ENCODE measurements at places on chromosomes 1 and 21.
A peak's percentile ranks its signal among the peaks of the same experiment; 100 is the strongest.

- H3K27ac ChIP-seq: no peak overlapping the region
- H3K4me3 ChIP-seq: no peak overlapping the region
- no peaks in the 10 kb centered on the region for H3K4me1 ChIP-seq
- H3K36me3 ChIP-seq: no peaks in the 10 kb centered on the region
- no peaks in the 10 kb centered on the region for H3K27me3 ChIP-seq
Measured at GRCh38 chr1:203151362-203152157, 24.0 kb downstream of the ADORA1 start.

- DNase-seq: no peak
- peaks cover 7% of the 10 kb centered on the region for H3K36me3 ChIP-seq
- no peaks in the 10 kb centered on the region for H3K27me3 ChIP-seq
- H3K4me3 ChIP-seq: no peak overlapping the region
Measured at GRCh38 chr21:34284666-34285065, 79.1 kb upstream of the KCNE2 start.

GRCh38 chr1:231487019-231487418, 41.5 kb upstream of the TSNAX start:
- no peaks in the 10 kb centered on the region for H3K36me3 ChIP-seq
- no peak for DNase-seq
- no peaks in the 10 kb centered on the region for H3K4me1 ChIP-seq
- H3K27ac ChIP-seq: no peak overlapping the region
- H3K4me3 ChIP-seq: no peak overlapping the region
- H3K27me3 ChIP-seq: peaks cover 16% of the 10 kb centered on the region

DNA sequence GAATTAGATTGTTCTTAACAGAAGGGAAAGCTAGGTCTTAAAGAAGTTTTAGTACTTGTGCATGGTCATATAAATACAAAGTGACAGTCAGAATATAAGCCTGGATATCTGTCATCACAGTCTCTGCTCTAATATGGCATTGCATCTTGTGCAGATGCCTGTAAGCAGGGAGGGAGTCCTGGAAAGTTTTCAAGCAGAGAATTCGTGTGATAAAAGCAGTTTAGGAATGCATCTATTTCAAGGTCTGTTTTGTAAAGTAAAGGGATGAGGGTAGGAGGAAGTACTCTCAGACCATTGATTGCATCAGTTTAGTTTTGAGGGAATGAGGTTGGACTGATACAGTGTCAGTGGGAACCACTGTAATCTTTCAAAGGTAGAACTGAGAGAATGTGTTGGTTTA, 30.6 kb downstream of the IARS2 start:
- H3K27me3 ChIP-seq: no peaks in the 10 kb centered on the region
- H3K4me1 ChIP-seq: peaks cover 12% of the 10 kb centered on the region
- peaks cover 5% of the 10 kb centered on the region for H3K36me3 ChIP-seq
- peak overlapping the region; percentile 64 for H3K27ac ChIP-seq

GRCh38 chr1:70767377-70767776, 280.2 kb downstream of the PTGER3 start:
- no peak for DNase-seq
- no peaks in the 10 kb centered on the region for H3K4me1 ChIP-seq
- no peak overlapping the region for H3K4me3 ChIP-seq

GRCh38 chr21:46171585-46171984, 12.7 kb downstream of the SPATC1L start:
- peaks cover 25% of the 10 kb centered on the region for H3K27me3 ChIP-seq
- no peaks in the 10 kb centered on the region for H3K4me1 ChIP-seq
- no peak overlapping the region for H3K27ac ChIP-seq
- DNase-seq: no peak
- H3K36me3 ChIP-seq: peaks cover 13% of the 10 kb centered on the region
- H3K4me3 ChIP-seq: no peak overlapping the region

DNA sequence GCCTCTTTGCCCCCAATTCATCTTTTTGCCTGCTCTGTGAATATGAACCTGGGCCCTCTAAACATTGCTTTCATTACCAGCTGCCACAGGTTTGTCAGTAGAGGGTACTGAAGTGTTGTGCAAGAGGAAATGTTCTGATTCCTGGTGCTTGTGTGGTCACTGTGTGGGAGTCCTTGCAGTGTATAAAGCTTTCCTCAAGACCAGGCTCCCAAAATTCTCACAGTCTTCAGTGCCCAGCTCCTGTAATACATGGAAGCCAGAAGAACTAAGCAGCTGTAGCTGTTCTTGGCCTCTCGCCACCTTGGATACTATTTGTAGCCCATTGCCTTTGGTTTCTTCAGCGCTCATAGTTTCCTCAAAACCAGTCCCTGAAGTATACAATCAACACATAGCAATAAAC, 1046.2 kb downstream of the BRINP3 start:
- H3K36me3 ChIP-seq: no peaks in the 10 kb centered on the region
- H3K27me3 ChIP-seq: no peaks in the 10 kb centered on the region
- H3K4me3 ChIP-seq: no peak overlapping the region
- no peaks in the 10 kb centered on the region for H3K4me1 ChIP-seq
- no peak for DNase-seq
- no peak overlapping the region for H3K27ac ChIP-seq

GRCh38 chr1:9558946-9559545, 19.8 kb downstream of the SLC25A33 start:
- no peaks in the 10 kb centered on the region for H3K27me3 ChIP-seq
- H3K4me1 ChIP-seq: peaks cover 38% of the 10 kb centered on the region

GRCh38 chr1:200856716-200857357, 15.9 kb upstream of the GPR25 start:
- no peaks in the 10 kb centered on the region for H3K36me3 ChIP-seq
- H3K4me1 ChIP-seq: peaks cover under 1% of the 10 kb centered on the region
- peaks cover 6% of the 10 kb centered on the region for H3K27me3 ChIP-seq
- no peak overlapping the region for H3K27ac ChIP-seq
